CD4-positive, alpha-beta T cell treated with Interferon gamma for 1 hour (primary cell): ENCODE measurements at places on chromosomes 4 and X.

DNA sequence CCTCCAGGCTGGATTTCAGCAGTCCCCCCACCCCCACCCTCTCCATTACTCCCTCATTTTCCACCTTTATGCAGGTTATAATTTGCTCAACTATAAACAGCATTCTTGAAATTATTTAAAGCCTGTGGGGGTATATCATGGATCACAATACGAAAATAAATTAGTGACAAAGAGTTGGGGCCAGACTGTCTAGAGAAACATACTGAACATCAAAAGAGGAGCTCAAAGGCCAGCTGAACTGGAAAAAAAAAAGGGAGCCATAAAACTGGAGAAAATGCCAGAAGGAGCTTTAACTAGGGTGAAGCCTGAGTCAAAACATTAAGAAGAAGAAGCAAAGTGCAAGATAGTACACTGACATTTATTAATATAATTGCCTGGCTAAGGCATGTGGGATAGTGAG is 137.8 kb downstream of the ANTXR2 start:
- DNase-seq: no peak

GRCh38 chrX:50108264-50108663 is 92.5 kb downstream of the AKAP4 start:
- DNase-seq: no peak

DNA sequence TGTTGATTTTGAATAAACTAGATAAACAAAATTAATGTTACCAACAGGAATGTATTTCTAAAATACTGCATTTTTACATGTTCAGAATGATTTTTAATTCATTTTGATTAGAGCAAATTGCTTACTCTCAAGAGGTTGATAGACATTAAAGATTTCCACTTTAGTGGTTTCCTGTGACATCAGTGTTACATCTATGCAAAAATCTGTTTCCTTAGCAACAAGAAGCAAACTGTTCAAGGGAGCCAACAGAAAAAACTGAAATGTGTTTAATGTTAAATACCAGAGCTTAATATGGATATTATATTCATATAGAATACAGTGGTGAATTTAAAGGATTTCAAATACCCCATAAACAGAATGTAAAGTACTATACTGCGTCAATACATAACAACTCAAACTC is 277.8 kb downstream of the GABRG1 start:
- no peak for DNase-seq

DNA sequence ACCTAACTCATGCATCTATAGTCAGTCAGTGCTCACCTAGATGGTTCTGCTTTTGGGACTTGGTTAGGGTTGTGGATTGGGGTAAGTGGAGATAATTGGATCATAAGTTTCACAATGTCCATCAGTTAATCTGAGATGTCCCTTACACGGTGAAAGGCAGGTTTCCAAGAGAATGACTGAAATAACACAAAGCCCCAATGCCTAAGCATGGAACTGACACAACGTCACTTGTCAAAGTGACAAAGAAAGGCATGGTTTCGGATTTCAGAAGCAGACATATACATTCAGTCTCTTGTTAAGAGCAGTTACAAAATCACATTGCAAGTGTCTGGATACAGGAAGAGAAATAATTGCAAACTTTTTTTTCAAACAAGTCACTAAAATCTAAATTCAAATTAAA is 1456.9 kb downstream of the TECRL start:
- DNase-seq: no peak

- DNase-seq: no peak
These were observed 12.2 kb downstream of the DSPP start for GRCh38 chr4:87620491-87620890.

GRCh38 chr4:102541697-102542096 is 40.5 kb downstream of the NFKB1 start:
- no peak for DNase-seq

GRCh38 chrX:53237056-53237455 is 12.0 kb upstream of the KDM5C start:
- DNase-seq: no peak

- DNase-seq: no peak
These were observed 28.6 kb downstream of the IDS start for GRCh38 chrX:149476513-149476912.

GRCh38 chr4:98672583-98673287 is 14.3 kb upstream of the TSPAN5 start:
- no peak for DNase-seq

DNA sequence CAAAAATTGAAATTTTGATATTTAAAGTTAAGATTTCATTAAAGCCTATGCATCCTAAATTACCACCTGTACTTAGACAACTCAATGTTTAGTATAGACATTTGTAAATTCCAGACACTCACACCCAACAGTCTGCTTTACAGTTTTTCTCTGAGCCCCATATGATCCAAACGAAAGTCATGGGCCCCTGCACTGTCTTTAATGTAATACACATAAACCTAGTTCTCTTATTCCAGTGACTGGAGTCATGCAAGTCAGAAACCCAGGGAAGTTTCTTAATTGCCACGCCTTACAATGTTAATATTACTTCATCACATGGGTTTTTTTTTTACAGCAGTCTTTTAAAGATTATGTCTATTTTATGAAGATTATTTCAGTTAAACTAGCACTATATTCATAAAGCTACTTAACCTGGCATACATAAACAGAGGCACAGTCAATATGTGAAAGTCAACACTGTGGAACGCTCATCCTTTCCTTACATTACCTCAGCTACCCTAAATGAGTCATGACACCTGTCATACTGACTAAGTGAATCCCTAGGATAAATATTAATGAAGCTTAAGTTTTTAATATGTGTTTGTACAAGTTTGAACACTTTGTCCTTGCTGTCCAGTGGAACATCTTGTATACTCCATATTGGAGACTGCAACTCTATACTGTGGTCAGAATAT is 67.7 kb upstream of the H2AZ1 start:
- no peak for DNase-seq

GRCh38 chrX:3290561-3290960 is 55.9 kb downstream of the MXRA5 start:
- no peak for DNase-seq

- no peak for DNase-seq
These were observed 24.9 kb downstream of the RNF128 start for GRCh38 chrX:106751407-106751806.

DNA sequence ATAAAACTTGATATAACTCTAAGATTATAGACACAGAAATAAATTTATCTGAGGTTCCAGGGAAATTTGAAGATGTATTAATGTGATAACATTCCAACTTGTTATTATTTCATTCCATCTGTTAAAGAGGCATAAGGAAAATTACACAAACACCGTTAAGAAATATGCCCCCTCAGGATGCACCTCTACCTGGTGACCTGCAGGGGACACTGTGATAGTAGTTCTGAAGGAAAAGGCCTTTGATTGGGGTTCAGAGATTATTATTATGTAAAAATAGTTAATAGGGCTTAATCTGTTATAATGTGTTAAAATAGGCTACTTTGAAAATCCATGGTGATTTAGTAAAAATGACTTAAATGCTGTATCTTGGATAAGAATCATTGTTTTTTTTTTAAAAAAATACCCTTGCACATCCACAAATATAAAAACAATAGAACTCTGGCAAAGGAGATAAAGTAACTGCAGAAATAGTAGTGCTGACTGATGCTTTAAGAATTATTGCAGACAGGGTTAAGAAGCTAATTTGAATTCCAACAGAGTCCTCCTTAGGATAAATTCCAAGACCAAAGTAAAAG is 6.1 kb upstream of the ABRAXAS1 start:
- no peak for DNase-seq

DNA sequence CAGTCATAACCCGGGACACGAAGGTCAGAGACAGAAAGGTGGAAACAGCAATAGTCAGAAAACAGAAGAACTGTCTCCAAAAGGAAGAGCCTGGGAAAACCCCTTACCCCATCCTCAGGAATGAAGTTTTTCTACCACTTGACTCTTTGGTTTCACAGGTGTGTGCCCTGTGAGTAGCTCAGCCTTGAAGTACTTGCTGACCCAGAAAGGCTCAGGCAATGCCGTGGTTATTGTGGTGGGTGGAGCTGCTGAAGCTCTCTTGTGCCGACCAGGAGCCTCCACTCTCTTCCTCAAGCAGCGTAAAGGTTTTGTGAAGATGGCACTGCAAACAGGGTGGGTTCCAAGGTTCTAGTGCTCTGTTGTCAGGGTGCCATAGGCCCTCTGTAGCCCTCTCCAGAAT is 24.4 kb downstream of the DGAT2L6 start:
- DNase-seq: no peak

- DNase-seq: no peak
These were observed 58.7 kb downstream of the ENOPH1 start for GRCh38 chr4:82489076-82489475.

GRCh38 chr4:96375367-96375766 is 535.5 kb downstream of the PDHA2 start:
- no peak for DNase-seq

- DNase-seq: no peak
These were observed 89.9 kb upstream of the KCTD8 start for GRCh38 chr4:44538534-44538933.

- no peak for DNase-seq
These were observed 96.9 kb upstream of the CASK start for GRCh38 chrX:42020225-42020624.

GRCh38 chr4:101682946-101683345 is 107.6 kb upstream of the BANK1 start:
- DNase-seq: no peak

DNA sequence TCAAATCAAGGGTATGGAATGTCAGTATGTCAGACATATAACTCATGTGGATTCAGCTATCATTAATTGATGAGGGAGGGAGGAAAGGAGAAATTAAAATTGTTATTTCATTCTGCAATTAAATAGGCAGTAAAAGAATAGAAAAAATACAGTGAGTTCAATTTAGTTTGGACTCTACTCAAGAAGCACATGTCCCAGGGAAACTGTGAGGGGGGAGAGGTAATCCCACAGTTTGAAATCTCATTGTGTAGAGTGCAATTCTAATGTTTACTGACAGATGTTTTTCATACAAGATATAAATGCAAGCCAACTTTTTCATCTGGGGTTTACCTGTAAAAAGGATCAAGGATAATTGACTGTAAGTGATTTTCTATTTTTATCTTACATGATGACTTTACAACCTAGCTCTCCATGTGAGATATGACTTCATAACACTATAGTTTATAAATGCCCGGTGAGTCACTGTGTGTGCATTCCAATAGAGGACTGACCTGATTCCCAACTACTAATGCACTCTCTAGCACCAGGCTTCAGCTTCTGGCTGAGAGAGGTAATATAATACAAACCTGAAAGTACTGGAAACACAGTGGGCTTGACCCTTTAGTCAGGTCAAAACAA is 35.2 kb upstream of the SCD5 start:
- no peak for DNase-seq

DNA sequence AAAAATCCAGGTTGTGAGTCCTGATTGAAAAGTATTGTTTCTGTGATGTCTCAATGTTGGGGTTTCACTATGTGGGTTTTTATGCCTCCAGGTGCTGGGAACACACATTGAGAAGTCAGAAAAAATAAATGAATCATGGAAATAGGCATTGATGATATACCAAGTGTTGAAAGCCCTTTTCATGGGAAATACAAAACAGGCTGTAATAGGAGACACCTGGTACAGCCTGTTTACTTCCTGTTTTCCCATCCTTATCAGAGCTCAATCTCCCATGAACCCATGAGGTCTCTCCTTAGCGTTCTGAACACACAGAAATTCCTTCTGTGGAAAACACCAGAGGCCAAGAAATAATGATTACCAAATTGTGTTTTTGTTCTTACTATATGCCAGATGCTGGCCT is 106.3 kb upstream of the BOD1L1 start:
- no peak for DNase-seq

GRCh38 chrX:14673764-14674163 is 144.4 kb downstream of the GLRA2 start:
- no peak for DNase-seq

DNA sequence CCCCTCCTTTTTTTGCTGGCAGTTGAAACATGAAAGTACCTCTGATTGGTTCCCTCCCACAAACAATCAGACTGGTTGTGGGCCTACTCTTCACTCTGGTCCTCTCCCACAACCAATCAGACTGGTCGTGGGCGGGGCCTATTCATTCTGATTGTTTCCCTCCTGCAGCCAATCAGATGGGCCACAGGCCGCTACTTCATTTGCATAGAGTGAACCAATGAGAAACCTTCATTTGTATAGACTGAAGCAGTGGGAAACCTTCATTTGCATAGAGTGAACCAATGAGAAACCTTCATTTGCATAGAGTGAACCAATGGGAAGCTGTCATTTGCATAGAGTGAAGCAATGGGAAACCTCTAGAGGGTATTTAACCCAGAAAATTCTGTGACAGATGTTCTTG is 55.2 kb downstream of the TRMT44 start:
- DNase-seq: no peak

- no peak for DNase-seq
These were observed 336.1 kb downstream of the UNC5C start for GRCh38 chr4:95212692-95213091.

DNA sequence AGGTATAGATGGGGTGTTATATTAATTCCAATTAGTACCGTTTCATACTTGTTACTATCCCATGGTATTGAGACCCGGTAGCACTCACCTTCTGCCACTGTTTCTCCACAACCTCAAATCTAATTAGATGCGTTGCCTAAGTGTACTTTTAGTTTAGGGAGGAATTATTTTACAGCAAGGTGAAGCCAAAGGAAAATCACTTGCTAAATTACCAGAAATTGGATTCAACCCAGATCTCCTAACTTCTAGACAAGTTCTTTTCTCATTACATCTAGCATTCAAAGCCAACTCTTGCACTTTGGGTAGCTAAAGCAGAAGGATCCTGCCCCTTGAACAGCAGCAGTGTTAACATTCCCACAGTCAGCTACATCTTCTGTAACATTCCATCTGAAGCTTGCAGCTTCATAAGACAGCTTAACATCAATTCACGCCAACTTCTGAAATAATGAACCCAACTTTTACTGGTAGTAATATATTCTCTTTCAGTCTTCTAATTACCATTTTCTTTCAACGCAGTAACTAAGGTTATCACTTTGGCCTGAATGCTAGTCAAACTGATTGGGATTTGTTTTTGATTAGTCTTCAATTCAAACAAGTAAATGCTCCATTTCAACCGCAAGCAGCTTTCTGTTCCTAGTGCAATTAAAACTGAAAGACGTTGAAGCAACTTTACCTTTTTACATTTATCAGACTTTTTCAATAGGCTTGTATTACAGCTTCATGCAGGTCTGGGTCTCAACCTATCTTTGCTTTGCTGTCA is 934 bp upstream of the SEC31A start:
- DNase-seq: no peak

DNA sequence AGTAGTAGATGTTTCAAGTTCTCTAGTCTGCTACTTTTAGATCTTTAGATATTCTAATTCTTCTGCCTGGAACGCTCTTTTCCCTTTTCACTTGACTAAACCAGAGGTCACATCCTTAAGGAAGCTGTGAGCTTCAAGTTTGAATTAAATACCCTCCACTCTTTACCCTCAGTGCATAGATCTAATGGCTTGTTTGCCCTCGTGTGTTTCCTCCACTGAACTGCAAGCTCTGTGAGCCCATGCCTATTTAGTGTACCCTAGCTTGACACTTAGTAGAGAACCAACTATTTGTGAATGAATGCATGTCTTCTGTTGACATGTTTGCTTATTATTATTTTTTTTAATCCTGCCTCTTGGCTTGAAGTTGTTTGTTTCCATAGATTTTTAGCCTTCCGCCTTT is 138.3 kb downstream of the PDE5A start:
- DNase-seq: no peak
